ENCODE measurements at places on chromosomes 6 and 20.

GRCh38 chr6:25012657-25013056, 76.9 kb upstream of the RIPOR2 start:
- DNase-seq: no peak

GRCh38 chr20:17966432-17967310, 1.9 kb downstream of the SNX5 start:
- no peak for DNase-seq

DNA sequence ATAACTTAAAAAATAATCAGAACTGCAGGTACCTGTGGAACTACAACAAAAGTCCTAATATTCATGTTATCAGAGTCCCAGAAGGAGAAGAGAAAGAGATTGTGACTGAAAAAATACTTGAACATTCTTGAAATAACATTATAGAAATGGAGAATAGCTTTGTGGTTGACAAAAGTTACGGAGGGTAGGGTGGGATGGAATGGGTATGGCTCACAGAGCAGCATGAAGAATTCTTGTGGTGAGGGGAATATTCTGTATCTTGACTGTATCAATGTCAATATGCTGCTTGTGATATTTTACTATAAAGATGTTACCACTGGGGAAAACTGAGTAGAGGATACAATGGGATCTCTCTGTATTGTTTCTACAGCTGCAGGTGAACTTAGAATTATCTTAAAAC, 122.5 kb downstream of the DST start:
- DNase-seq: no peak

DNA sequence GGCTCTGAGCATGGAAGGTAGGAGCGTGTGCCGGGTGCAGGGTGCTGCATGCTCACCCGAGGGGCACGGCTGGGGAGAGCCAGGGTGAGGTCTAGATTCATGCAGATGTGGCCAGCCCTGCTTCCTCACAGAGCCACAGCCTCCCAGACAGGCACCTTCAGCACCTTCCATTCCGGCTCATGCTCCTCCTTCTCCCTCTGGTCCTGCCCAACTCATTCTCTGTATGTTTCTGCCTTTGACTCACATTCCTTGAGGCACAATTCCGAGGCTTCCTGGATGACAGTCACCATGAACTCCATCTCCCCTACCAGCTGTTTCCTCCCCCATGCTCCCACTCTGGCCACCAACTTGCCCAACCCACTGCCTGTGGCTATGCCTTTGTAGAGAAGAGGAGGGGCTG, 35.4 kb downstream of the DACT2 start:
- no peak for DNase-seq

GRCh38 chr6:161215193-161215592, 58.7 kb downstream of the AGPAT4 start:
- DNase-seq: no peak

GRCh38 chr20:5880326-5880725, 70.0 kb downstream of the TRMT6 start:
- no peak for DNase-seq

DNA sequence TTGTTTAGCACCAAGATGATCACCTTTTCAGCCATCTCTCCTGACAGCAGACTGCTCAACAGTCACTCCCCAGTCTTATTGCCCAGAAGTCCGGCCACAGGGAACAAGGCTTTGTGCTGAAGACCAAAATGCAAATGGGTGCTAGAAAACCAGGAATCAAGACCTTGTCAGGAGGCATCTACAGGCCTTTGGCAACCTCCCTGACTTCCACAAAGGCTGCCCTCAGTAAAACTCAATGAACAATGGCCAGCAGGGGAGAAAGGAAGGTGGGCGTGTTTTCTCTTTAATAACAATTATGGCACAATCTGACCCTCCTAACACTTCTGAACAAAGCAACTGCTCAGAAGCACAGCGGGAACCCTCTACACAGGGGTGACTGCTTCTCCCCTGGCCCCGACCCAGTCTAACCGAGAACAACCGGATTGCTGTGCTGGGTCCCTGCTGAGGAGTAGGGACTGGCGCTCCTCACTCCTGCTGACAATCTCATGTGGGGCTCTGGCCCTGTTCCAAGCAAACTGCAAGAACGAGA, 41.6 kb downstream of the PLCG1 start:
- DNase-seq: no peak

GRCh38 chr6:17361013-17361412, 32.4 kb upstream of the CAP2 start:
- DNase-seq: no peak

DNA sequence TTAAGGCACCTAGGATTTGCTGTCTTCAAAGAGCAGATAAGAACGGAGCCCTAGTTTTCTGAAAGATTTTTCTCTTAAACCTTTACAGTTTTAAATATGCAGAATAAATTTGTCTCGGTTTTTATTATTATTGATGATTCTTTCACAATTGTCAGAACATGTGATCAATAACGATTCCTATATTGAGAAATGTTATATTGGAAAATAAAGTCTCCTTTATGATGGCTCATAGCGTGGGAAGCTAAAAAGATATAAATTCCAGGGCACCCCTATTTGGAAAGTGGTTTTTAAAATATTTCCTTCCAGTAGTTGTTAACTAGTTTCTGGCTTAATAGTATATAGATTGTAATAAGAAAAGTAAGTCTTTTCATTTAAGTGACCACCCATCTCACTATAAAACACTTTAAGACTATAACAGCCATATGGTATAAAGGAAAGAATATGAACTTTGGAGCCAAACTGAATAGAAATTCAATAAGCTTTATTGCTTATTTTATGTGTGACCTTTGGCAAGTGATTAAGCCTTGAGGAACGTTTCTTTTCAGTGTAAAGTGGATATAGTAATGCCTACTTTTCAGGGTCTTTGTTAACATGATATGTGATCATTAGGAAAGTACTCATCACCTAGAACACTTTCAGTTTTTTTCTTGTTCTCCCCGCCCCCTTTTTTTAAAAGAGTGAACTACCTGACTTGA, 369.6 kb downstream of the LAMA2 start:
- no peak for DNase-seq

DNA sequence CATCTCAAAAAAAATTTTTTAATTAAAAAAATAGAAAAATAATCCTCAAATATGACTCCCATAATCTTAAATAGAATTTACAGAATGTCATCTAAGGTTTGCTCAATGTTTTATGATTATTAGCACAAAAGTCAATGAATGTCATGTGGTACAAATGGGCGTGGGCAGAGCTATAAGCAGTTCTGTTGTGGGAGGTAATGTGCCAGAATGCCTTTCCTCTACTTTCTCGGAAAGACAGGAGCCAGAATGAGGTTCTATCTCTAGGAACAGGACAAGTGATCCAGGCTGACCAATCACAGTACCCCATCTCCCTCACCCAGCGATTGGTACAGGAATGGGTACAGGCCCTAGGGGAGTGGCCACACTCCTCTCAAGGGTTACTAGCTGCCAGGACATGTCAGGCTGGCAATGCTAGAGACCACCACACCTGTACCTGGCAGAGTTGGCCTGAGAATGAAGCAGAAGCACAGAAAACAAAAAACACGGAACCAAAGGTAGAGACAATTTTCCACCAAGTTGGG, 15.1 kb downstream of the RALGAPA2 start:
- no peak for DNase-seq

DNA sequence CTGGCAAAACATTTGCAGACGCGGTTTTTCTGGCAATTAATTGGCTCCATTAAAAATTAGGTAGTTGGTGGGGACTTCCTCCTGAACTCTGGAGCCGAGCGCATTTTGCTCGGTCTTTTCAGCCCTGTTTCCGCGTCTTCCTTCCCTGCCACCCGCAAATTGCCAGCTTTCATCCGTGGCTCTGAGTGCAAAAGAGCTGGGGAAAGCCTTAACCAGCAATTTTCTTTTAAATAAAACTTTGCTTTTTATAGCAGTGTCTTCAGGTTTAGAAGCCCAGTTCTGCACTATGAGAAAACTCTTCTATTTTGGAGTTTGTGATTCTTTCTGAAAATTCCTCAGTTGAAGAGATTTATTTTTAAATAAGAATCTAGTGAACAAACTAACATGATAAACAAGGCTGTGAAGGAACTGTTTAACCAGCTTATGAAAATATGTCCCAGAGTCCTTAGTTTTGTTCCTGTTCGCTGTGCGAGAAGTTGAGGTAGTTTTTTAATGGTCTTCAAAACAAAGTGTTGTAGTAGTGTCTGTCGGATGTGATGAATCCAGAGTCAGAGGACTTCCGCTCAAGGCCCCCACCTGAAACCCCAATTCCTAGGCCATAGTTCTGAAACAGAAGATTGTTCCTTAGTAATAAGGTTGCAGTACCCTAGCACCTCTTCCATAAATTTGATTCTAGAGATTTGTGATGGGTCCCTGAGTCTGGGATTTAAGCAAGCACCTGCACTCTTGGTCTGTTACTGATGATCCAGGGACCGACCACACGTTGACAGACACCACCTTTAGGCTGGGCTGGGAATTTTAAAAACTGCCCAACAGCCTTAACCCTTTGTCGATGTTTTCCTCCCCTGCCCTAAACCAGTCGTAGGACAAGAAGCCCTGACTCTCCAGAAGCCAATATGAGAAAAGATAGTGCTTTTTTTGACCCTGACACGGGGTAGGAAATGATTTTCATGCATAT, 950 bp downstream of the KCTD20 start:
- DNase-seq: no peak

DNA sequence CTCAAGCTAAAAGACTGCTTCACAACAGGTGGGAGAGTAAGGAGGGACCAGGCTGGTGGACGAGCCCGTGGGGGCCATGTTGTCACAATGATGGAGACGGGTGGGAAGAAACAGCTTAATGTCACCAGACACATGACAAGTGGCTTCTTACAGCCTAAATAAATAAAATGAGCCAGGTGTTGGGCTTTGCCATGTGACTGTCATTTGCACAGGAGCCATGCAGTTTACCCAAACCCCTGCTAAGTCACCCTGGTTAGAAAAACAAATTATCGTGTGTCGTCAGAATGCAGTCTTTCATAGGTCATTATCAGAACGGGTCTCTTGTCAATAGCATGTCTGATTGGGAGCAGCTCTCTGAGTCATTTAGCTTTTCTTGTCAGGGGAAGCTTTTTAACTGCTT, 18.5 kb downstream of the BTBD3 start:
- no peak for DNase-seq

DNA sequence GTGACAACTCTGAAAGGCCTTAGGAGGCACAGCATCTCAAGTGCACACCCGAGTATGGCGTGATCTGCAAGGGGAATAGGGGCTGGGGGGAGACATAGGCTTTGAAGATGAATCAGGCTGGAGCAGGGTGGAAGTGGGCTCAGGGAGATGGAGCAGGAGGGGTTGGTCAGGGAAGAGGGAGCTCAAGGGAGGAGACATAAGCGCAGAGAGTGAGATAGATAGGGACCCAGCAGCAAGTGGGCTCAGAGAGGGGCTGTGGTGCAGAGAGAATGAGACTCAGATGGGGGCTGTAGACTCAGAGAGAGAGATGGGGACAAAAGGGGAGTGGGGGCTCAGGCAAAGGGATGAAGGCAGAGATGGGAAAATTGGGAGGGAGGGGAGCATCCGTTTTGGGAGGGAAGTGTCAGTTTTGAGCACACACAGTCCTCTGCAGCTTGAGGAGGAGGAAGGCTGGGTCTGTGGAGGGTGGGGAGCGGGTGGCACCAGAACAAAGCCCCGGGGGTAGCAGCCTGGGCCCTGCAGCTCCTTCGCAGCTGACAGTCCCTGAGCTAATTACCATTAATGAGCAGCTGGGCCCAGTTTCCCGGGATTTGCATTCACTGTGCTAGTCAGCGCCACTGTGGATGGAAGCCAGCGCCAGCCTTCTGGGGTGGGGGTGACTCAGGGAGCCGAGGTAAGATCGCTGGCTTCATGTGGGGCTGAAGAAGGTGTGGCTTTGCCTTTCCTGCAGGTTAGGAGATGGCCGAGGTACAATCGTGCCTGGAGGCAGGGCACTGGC, 18.7 kb downstream of the SRXN1 start:
- no peak for DNase-seq

DNA sequence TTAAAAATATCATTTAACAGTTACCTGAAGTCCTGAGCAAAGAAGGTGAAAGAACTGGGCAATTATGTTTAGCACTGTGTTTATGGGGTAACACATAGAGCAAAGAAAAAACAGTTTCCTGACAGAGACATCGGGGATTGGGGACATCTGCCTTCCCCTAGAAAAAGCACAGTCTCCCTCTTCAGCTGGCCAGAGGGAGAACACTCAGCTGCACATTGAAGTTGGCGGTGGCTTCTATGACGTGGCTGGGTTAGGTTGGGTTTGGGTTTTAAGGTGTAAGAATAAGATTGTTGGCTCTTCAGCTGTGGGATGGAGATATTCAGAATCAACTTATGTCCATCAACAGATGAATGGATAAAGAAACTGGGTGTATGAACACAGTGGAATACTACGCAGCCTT, 124.0 kb upstream of the DTNBP1 start:
- no peak for DNase-seq

DNA sequence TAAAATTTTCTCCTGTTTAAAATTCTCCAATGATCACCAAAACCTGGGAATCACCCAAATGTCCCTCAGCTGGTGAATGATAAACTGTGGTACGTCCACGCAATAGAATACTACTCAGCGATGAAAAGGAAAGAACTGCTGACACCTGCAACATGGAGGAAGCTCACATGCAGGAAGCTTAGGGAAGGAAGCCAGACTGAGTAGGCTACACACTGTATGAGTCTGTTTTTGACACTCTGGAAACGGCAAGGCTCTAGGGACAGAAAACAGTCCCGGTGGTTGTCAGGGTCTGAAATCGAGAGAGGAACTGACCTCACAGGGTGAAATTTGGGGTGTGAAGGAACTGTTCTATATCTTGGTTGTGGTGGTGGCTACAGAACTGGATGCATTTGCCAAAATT, 25.2 kb upstream of the TLDC2 start:
- no peak for DNase-seq

All from activated CD4-positive, alpha-beta T cell treated with anti-CD3 and anti-CD28 coated beads for 48 hours (primary cell).